ENCODE measurements at places on chromosomes 4 and X.
A peak's percentile ranks its signal among the peaks of the same experiment; 100 is the strongest.

- no peak for DNase-seq
Measured at GRCh38 chr4:67635331-67635730, 65.6 kb downstream of the UBA6 start.

DNA sequence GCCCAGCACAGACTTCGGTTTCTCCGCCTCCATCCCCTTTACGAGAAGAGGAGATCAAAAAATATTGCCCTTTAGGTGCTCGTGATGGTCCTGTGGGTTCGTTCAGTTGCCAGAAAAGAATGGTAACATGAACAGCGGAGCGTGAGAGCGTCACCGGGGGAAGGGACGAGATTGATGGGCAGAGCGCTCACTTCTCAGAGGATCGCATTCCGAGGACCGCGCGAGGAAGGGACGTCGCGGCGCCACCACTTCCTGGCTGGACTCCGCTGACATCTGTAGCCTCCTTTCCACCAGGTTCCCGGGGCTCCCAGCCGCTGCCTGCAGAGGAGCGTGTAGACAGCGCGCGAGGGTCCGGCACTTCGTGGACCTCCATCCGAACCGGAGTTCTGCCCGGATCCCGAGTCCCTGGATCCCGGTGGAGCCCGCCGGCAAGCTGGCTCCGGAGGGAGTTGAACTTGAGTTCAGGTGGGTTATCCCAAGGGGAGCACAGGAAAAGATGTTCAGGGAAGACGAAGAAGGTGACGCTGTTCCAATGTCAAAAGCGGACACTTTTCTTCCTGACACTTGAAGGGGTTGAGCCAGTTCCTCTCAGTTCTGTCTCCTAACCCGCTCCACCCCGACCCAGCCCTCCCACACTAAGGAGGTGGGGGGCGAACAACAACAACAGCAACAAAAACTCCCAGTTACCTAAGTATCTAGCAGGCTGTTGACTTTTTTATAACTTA, 484 bp downstream of the GALNTL6 start:
- DNase-seq = no peak

- DNase-seq = no peak
Measured at GRCh38 chrX:124010157-124010556, 48.7 kb downstream of the STAG2 start.

DNA sequence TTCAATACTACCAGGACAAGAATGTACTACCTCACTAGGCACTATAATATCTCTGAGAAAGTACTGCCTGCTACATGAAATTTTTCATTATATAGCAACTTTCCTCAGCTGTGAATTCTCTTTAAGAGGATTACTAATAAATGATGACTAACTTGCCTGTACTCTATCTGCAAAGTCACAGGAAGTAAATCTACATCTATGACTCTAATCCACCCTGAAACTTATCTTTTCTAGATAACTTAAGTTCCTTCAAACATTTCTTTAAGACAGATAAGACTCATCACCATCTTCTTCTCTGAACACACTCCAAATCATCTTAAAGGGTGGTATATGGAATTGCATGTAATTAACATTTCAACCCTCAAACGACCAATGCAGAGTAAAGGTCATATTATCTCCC, 28.8 kb downstream of the RPS6KA3 start:
- no peak for DNase-seq

DNA sequence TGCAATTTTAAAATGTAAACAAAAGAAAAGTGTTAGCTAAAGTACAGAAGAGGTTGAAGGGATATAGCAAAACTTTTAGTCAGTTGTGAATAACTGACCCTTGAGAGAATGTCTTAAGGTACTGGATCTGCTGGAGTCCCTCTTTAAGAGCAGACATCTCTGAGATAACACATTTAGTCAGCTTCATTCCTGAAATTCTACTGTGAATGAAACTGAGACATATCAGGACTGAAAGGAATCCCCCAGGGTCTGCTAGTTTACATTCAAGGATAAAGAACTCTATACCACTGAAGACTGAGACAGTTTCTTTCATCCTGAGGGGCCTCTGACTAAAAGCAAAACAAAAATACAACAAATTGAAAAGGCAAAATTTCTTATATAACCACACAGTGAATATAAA, 54.4 kb downstream of the PGRMC1 start:
- DNase-seq = no peak

- no peak for DNase-seq
Measured at GRCh38 chr4:36414248-36414647, 132.8 kb downstream of the DTHD1 start.

- DNase-seq = no peak
Measured at GRCh38 chrX:30626402-30626801, 26.8 kb upstream of the GK start.

DNA sequence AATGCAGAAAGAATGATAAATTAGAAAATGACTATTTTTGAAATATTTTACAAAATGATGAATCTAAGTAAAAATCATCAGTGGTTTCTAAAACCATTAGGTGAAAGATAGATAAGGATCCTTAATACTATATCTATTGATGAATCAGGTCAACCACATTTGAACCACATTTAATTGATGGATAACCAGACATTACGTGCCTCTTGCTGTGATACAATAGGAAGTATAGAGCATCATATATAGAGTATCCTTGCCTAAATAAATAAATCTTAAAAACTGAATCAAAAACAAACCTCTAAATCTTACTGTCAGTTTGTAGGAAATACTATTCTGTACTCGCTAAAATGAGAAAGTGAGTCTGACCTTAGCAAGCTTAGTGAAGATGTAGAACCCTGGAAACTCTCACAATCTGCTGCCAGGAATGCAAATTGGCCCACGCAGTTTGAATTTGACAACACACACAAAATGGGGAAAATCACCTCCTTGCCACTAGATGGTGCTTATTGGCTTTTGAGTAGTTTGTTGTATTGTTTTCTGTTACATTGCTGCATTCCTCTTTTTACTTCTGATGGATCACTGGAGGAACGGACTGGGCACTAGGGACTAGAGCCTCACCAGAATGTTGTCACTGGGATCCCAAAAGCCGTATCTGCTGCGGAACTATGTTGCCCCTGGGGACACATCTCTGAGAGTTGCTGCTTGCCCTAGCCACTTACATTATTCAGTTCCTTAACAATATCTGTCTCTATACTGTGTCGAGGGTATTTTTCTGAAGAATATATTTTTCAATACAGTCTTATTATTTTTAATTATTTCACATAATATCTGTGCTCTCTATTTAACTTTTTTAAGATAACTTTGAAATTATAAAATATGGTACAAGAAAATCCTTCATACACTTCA, 25.4 kb upstream of the SLAIN2 start:
- DNase-seq = peak; percentile 10

DNA sequence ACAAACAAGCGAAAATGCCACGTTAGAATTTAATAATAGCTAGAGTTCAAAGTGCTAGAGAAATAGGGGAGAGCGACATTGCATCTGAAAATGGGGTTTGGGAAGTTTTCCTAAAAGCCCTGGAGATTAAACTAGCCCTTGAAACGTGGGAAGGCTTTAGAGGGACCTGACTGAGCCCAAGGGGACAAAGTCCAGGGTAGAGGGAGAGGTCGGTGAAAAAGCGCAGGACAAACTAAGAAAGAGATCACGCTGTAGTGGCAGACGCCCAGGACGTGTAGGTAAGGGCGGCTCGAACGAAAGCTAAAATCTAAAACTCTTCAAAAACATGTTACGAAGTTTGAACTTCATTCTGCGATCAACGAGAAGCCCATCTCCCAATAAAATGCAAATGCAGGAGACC, 1.1 kb upstream of the ATP11C start:
- no peak for DNase-seq

DNA sequence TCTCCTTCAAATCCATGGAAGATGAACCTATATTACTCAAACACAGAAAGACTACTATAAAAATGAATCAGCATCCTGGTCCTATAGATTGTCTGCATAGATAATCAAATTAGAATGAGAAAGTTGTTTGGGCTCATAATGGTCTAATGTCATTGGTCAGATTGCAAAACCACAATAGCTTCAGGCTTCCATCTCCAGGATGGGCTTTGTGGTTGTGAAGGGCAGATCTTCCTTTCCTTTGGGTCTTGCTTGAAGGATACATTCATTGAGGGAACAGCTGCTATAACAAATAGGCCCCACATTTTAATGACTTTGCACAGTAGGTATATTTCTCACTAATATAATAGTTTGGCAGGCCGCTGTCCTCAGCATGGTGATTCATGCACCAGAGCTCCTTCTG, 94.3 kb downstream of the REPS2 start:
- DNase-seq = no peak

- no peak for DNase-seq
Measured at GRCh38 chrX:12971282-12972003, 3.5 kb upstream of the TMSB4X start.

DNA sequence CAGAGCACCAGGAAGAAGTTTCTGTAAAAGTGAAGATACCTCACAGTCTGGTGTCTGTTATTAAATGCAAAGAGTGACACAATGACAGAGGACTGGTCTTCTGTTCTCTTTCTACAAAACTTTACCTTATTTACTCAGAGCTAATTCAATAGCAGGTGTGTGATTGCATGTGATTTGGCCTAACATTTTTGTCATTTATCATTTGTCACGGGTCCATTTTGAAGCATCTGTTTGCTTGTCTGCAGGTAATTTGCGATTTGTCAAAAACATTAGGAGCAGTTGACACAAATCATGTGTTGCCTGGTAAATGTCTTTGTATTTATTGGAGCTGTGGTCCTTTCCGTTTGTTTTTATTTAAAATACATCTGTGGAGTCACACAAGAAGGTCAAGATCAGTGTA, 1232.4 kb downstream of the STIM2 start:
- no peak for DNase-seq

GRCh38 chr4:85489273-85489981, 14.5 kb downstream of the ARHGAP24 start:
- DNase-seq = no peak

DNA sequence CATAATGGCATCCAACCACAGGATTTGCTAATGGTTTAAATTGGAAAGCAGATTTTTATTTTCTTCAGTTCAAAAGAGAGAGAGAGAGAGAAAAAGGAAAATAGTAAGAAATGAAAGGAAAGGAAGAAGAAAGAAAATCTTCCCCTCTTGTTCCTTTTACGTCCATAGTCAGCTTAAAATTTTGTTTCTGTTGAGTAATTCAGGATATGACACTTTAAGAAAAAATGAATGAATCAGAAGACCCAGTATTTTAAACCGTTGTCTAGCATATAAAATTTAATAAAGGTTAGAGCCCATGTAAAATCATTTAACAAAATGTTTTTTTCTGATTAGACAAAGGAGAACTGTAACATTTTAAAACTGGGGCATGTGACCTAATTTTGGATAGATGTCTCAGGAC, 391.8 kb upstream of the EPHA5 start:
- no peak for DNase-seq

GRCh38 chrX:107713543-107714205, 61.9 kb downstream of the TSC22D3 start:
- DNase-seq = no peak

DNA sequence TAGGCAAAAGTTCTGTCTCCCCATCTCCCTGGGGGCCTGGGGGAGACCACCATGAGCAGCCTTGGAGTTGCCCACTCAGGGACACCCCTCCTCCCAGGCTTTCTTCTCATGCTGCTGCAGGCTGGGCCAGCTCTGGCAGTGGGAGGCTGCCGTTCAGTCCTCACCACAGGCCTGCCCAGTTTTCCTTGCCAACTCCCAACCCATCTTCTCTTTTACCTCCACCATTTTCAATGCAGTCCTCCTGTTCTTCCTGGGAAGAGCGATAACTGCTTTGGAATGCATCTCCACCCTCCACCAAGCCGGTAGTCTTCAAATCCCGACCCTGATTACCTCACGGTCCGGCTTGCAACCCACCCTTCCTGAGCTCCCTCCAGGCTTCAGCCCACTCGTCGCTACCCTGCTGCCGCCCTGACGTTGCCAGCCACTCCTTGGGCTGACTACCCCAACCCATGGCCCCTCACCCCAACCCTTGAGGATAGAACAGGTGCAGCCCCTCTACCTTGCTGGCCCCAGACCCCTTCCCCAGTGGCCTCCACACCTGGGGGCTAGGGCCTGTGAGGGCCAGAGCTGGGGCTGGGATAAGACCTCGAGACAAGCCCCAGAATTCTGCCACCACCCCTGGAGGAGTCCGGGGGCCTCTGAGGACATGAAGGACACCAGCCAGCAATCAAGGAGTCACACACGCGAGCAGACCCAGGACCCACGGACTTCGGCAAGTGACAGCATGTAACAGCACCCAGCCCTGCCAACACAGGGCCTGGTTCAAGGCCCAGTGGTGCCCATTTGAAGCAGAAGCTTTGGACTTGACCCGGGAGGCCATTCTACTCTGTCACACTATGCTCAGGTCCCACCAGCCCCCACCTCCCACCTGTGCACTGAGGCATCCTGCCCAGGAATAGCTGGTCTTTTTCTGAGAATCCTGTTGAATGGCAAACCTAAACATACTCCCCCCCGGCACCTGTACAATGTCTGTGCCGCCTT, 9.2 kb downstream of the WDR1 start:
- DNase-seq = no peak

GRCh38 chr4:169571435-169571834, 40.9 kb downstream of the NEK1 start:
- no peak for DNase-seq

DNA sequence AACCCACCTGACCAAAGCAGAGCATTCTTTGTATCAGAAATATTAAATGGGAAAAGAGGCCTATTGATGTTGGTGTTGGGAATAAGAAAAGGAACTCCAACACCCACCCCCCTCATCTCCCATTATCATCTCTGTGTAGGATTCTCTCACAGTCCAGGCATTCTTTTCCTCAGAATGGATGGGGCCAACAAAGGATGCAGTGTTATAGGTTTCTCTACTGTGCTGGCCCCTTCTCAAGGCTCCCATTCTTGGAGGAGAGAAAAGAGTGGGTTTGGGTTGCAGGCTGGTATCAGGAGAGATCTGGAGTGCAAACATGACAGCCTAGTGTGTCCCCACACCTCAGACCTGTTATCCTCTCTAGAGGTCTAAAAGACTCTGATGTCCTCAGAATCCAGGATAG, 59.6 kb downstream of the UGT8 start:
- DNase-seq = no peak

DNA sequence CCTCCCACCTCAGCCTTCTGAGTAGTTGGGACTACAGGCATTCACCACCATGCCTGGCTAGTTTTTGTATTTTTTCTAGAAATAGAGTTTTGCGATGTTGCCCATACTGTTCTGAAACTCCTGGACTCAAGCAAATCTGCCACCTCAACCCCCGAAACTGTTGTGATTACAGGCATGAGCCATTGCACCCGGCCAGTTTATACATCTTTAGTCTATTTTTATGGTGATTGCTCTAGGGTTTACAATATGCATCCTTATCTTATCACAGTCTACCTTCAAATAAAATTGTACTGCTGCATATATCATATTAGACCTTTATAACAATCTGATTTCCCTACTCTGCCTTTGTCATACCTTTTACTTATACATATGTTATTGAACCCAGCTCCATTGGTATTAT, 56.9 kb downstream of the SOWAHB start:
- DNase-seq = no peak

DNA sequence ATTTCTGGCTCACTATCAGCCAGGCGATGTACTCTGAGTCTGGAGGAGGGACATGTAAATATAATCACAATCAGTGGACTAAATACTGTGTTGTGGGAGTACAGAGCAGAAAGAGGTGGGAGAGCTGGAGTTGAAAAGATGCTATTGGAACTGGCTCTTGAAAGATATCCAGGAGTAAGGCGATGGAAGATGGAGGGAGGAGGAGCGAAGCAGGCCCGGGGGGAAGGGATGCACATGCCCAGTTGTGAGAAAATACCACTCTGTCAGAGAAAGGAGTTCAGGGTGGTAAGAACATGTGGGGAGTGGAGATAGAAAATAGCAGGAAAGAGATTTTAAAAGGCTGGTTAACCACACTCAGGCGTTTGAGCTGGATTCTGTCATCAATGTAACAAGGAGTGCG, 216.9 kb upstream of the ETNPPL start:
- no peak for DNase-seq
